ENCODE measurements at places on chromosomes 16 and 17.

GRCh38 chr16:30539000-30539964 is 4.6 kb upstream of the ZNF747 start:
- no peaks in the 10 kb centered on the region for H3K36me3 ChIP-seq
- H3K27me3 ChIP-seq: no peaks in the 10 kb centered on the region
- H3K27ac ChIP-seq: no peak overlapping the region
- DNase-seq: no peak
- H3K4me1 ChIP-seq: peaks cover 9% of the 10 kb centered on the region
- H3K4me3 ChIP-seq: no peak overlapping the region

- DNase-seq: no peak
- H3K4me1 ChIP-seq: no peaks in the 10 kb centered on the region
- no peak overlapping the region for H3K27ac ChIP-seq
- H3K36me3 ChIP-seq: no peaks in the 10 kb centered on the region
- no peak overlapping the region for H3K4me3 ChIP-seq
Observed at GRCh38 chr17:73772107-73772705, 128.0 kb upstream of the SDK2 start.

- no peak for DNase-seq
- H3K36me3 ChIP-seq: no peaks in the 10 kb centered on the region
- H3K27me3 ChIP-seq: no peaks in the 10 kb centered on the region
- peaks cover 2% of the 10 kb centered on the region for H3K4me1 ChIP-seq
Observed at GRCh38 chr17:74252211-74252610, 21.8 kb upstream of the DNAI2 start.

GRCh38 chr17:69061721-69062556 is 1.2 kb upstream of the ABCA9 start:
- H3K27me3 ChIP-seq: no peaks in the 10 kb centered on the region
- no peak overlapping the region for H3K27ac ChIP-seq
- DNase-seq: no peak
- no peak overlapping the region for H3K4me3 ChIP-seq
- no peaks in the 10 kb centered on the region for H3K4me1 ChIP-seq

- no peaks in the 10 kb centered on the region for H3K27me3 ChIP-seq
- H3K4me1 ChIP-seq: no peaks in the 10 kb centered on the region
- H3K36me3 ChIP-seq: no peaks in the 10 kb centered on the region
Observed at GRCh38 chr16:78823027-78823426, 723.6 kb downstream of the WWOX start.

GRCh38 chr17:6187836-6188235 is 117.7 kb downstream of the WSCD1 start:
- H3K27me3 ChIP-seq: no peaks in the 10 kb centered on the region
- no peaks in the 10 kb centered on the region for H3K36me3 ChIP-seq
- no peak overlapping the region for H3K4me3 ChIP-seq
- no peak for DNase-seq
- H3K27ac ChIP-seq: no peak overlapping the region

DNA sequence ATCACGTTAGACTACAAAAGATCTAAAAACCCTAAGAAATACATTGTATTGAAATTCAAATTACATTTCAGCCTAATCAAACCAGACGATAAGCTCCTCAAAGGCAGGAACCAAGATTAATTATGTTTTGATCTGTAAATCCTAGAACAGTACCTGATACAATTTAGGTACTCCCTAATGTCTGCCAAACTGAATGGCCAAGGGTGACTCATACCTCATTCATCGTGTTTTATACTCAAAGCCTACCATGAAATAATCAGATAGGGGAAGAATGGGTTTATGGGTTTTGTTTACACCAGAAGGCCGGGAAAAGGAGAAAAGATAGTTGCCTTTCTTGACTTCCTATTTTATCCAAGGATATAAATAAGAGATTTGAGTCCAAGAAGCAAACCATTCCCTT is 19.3 kb downstream of the MMD start:
- H3K27ac ChIP-seq: no peak overlapping the region
- peaks cover 38% of the 10 kb centered on the region for H3K36me3 ChIP-seq
- H3K27me3 ChIP-seq: no peaks in the 10 kb centered on the region
- H3K4me3 ChIP-seq: no peak overlapping the region
- no peak for DNase-seq

DNA sequence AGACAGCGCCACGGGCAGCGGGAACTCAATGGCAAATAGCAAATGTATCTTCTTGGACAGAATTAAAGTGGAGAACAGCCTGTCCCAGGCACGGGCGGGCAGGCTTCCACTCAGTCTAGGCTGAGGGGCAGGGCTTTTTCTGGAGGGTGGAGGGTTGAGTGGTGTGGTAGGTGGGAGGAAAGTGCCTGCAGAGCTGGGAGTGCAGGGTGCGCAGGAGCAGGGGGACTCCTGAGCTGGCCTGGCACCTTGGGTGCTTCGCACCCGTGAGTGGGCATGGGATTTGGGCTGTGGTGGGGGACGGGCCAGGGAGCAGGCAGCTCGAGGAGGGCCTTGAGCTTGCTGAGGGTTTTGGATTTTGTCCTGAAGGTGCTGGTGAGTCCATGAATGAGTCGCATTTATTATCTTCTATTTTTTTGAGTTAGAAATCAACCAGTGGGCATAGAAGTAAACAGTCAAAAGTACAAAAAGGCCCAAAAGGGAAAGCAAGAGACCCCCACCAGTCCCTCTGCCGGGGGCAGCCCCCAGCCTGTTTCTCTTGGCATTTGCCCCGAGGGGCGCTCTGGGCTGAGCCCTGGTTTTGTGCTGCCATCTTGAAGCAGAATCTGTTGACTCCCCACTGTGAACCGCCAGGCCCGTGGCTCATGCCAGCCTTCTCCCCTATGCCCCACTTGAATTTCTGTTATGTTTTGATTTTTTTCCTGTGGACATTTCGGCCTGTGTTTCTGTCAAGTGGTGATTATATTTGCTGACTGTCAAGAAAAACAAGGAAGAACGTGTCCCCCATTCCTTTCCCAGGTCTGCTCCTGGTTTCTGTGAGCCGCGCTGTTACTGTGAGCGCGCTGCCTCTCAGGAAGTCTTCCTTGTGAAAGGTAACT is 8.2 kb downstream of the ADORA2B start:
- no peak overlapping the region for H3K27ac ChIP-seq
- H3K27me3 ChIP-seq: no peaks in the 10 kb centered on the region
- H3K4me3 ChIP-seq: no peak overlapping the region

- H3K36me3 ChIP-seq: peaks cover 53% of the 10 kb centered on the region
- no peak overlapping the region for H3K27ac ChIP-seq
- no peak for DNase-seq
- H3K4me1 ChIP-seq: no peaks in the 10 kb centered on the region
- H3K4me3 ChIP-seq: no peak overlapping the region
Observed at GRCh38 chr17:7894866-7895265, 6.3 kb downstream of the CHD3 start.

DNA sequence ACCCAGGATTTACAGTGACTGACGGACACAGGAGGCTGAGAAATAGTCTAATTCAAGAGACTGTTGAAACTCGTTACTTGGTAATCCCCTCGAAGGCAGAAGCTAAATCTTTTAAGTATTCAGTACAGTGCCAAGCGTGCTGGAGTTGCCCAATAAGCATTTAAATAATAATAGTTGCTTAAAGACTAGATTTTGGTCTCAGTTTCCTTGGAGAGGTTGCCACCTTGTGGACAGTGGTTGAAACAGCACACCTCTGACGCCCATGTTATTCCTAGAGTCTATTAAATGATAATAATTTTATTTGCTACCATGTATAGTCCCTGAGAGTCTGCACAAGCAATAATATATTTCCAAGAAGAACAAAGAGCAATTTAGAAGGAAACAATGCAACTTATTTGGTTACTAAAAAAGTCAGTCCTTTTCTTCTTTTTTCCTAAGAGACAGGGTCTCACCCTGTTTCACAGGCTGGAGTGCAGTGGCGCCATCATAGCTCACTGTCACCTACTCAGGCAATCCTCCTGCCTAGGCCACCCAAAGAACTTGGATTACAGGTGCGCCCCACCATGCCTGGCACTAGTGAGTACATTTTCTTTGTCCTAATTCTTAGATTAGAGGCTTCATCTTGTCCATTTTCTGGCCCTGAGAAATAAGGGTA is 138.0 kb upstream of the NUDT7 start:
- H3K4me3 ChIP-seq: no peak overlapping the region
- no peaks in the 10 kb centered on the region for H3K36me3 ChIP-seq
- H3K27ac ChIP-seq: no peak overlapping the region
- peaks cover 13% of the 10 kb centered on the region for H3K4me1 ChIP-seq

DNA sequence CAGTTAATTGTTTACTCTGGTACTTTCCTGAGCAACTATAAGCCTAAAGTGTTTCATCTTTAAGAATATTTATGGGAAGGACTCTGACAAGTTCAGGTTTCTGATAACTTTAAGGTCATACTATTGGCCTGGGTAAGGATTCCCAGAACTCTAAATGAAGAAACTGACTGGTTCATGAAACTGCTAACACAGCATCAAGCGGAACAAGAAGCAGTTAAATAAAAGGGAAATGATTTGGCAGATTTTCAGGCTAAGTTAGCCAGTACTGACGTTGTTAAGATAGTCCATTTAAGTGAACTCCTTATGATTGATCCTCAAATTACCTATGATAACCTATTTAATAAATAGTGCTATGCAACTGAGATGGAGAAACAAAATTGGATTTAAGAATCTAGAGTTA is 101.6 kb upstream of the CES5A start:
- H3K27ac ChIP-seq: no peak overlapping the region
- no peak for DNase-seq
- H3K36me3 ChIP-seq: no peaks in the 10 kb centered on the region
- H3K4me3 ChIP-seq: no peak overlapping the region

- H3K4me3 ChIP-seq: no peak overlapping the region
- H3K27me3 ChIP-seq: no peaks in the 10 kb centered on the region
- DNase-seq: peak; percentile 16
- peaks cover 28% of the 10 kb centered on the region for H3K4me1 ChIP-seq
- H3K36me3 ChIP-seq: no peaks in the 10 kb centered on the region
Observed at GRCh38 chr16:49754495-49755312, 101.2 kb downstream of the ZNF423 start.

GRCh38 chr17:62892870-62893338 is 73.1 kb upstream of the TANC2 start:
- peaks cover 19% of the 10 kb centered on the region for H3K4me1 ChIP-seq
- peak; percentile 62 for DNase-seq
- H3K27ac ChIP-seq: peak overlapping the region; percentile 84
- no peak overlapping the region for H3K4me3 ChIP-seq

DNA sequence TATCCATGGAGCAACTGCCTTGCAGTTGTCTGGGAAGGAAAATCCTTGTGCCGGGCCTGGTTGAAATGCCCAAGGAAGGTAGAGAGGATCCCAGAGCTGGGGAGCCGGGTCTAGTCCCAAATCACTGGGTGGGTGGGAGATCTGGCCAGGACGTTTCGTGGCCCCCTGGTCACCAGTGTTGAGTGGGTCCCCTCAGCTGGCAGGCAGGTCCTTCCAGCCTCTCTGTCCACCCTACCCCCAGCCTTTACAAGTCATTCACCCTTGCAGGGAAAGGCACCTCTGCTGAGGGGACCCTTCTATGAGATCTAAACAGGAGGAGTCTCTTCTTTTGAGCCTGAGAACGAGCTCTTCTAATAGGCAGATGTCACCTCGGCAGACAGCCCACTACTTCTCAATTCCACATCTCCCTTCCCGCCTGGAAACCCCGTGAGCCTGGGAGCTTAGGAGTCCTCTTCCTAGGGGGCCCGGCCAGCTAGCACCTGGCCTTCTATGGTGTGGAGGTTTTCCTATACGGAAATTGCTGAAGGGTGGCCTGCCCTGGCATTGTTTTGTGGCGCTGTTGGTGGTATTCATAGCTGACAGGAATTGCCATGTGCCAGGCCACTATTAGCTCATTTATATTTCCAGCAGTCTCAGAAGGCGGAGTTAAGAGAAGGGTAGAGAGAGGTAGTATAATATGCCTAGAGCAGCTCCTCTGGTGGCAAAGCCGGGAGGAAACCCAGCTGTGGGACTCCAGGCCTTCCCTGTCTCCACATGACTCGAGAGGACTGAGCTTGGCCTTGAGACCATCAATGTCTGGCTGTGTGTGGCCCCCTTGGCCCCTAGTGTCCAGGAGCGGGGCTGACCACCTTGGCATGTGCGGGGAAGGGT is 13.3 kb downstream of the MPRIP start:
- H3K27ac ChIP-seq: no peak overlapping the region
- peaks cover 30% of the 10 kb centered on the region for H3K36me3 ChIP-seq
- no peak for DNase-seq
- no peaks in the 10 kb centered on the region for H3K27me3 ChIP-seq
- H3K4me1 ChIP-seq: peaks cover 8% of the 10 kb centered on the region
- no peak overlapping the region for H3K4me3 ChIP-seq

- no peak overlapping the region for H3K4me3 ChIP-seq
- no peaks in the 10 kb centered on the region for H3K36me3 ChIP-seq
- H3K27me3 ChIP-seq: no peaks in the 10 kb centered on the region
- peak; percentile 40 for DNase-seq
Observed at GRCh38 chr17:38982858-38983746, 15.9 kb upstream of the FBXO47 start.

GRCh38 chr17:45029758-45030423 is 21.5 kb downstream of the DCAKD start:
- DNase-seq: no peak
- no peaks in the 10 kb centered on the region for H3K4me1 ChIP-seq
- H3K27ac ChIP-seq: no peak overlapping the region
- H3K36me3 ChIP-seq: peaks cover 70% of the 10 kb centered on the region

- H3K36me3 ChIP-seq: no peaks in the 10 kb centered on the region
- H3K4me3 ChIP-seq: no peak overlapping the region
- DNase-seq: no peak
- no peak overlapping the region for H3K27ac ChIP-seq
- H3K4me1 ChIP-seq: no peaks in the 10 kb centered on the region
- H3K27me3 ChIP-seq: no peaks in the 10 kb centered on the region
Observed at GRCh38 chr17:65398040-65398787, 163.2 kb downstream of the AXIN2 start.

GRCh38 chr16:31727553-31727952 is 146.1 kb upstream of the ZNF267 start:
- no peaks in the 10 kb centered on the region for H3K27me3 ChIP-seq
- no peak for DNase-seq
- H3K36me3 ChIP-seq: peaks cover 5% of the 10 kb centered on the region
- no peak overlapping the region for H3K4me3 ChIP-seq
- H3K27ac ChIP-seq: no peak overlapping the region

DNA sequence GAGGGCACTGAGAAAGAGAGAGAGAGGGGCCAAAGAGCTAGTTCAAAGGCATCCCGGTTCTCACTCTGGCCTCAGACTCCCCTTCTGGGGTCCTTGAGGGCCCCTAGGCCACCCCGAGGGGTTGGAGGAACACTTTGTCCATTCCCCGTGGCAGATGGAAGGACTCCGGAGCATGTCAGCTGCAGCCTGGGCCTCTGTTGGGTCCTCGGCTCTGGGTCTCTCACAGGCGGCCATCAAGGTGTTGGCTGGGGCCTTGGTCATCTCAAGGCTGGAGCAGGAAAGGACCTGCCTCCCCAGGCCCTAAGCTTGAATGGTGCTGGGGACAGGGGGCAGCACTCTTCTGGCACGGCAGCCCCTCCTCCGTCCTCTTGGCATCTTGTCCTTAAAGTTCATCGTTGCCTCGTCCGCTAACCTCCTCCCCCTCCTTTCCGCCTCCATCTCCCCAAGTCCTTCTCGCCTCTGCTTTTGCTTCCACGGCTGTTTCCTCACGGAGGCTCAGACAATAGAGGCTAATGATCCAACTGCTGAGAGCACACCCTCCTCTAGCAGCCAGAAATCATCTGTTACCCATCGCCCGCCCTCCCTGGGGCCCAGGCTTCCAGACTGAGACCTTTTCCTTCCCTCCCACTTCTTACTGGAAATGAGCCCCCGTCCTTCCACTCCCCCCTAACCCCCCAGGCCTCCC is 23.3 kb downstream of the CCR7 start:
- H3K4me1 ChIP-seq: peaks cover 26% of the 10 kb centered on the region
- no peak overlapping the region for H3K4me3 ChIP-seq
- H3K36me3 ChIP-seq: no peaks in the 10 kb centered on the region

GRCh38 chr16:85369741-85370528 is 243.2 kb upstream of the GSE1 start:
- peak; percentile 71 for DNase-seq
- H3K4me3 ChIP-seq: no peak overlapping the region
- H3K36me3 ChIP-seq: no peaks in the 10 kb centered on the region
